NCI-H1092 (cell line): ENCODE measurements at places on chromosomes 11 and 22.
A peak's percentile ranks its signal among the peaks of the same experiment; 100 is the strongest.

- no peak for DNase-seq
Observed at GRCh38 chr11:64742889-64743590, 902 bp downstream of the RASGRP2 start.

DNA sequence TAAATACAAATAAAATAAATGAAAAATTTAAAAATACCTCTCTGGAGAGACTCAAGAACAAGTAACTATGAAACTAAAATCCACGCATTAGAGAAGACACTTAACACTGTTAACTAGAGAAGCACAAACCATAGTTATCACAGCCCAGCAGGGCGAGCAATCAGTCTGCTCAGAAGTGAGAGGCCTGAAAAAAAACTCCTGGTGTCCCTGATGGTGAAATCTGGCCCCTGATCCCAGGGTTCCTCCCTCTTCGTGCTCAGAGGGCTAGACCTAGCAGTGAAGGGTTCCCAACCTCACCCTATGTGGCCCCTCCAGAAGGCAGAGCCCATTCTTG is 49.7 kb upstream of the VPREB1 start:
- DNase-seq = no peak

GRCh38 chr22:17199003-17199731 is 20.1 kb downstream of the ADA2 start:
- DNase-seq = no peak

GRCh38 chr22:24179478-24180210 is 1.6 kb upstream of the SUSD2 start:
- no peak for DNase-seq

- no peak for DNase-seq
Observed at GRCh38 chr11:127568891-127569290, 568.3 kb upstream of the KIRREL3 start.

GRCh38 chr11:35099278-35100012 is 39.5 kb upstream of the CD44 start:
- DNase-seq = no peak

DNA sequence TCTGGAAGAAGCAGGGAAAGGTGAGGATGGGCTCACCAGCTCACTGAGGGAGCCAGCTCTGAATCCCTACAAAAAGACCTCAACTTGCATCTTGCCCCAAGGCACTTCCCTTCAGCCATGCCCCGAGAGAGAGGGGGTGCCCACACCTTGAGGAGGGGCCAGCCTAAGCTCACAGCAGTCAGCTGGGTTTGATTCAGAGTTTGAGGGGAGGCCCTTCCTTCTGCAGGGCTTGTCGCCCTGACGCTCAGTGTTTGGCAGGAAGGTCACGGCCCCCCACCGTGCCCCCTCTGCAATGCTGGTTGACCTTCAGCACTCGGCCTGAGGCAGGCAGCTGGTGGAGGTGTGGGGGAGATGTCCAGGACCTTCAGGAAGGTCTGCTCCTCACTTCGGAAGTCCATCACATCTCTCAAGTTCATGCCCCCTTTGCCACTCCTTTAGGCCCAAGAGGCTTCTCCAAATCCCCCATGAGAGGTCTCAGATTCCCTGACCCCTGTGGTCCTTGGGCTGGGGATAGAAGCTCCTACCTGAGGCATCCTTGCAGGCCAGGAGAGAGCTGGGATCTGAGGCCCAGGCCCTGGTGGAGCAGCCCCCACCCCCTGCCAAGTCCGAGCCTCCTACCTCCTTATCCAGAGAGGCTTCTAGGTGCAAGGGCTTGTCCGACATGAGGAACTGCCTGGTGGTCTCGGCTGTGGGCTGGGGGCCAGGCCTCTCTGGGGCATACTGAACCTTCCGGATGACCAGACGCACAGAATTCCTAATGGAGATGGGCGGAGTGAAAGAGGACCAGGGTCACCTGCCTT is 37.6 kb downstream of the TPBGL start:
- DNase-seq = no peak

- no peak for DNase-seq
Observed at GRCh38 chr11:76796511-76797198, 13.5 kb downstream of the TSKU start.

GRCh38 chr11:32056438-32056837 is 34.4 kb upstream of the RCN1 start:
- no peak for DNase-seq

DNA sequence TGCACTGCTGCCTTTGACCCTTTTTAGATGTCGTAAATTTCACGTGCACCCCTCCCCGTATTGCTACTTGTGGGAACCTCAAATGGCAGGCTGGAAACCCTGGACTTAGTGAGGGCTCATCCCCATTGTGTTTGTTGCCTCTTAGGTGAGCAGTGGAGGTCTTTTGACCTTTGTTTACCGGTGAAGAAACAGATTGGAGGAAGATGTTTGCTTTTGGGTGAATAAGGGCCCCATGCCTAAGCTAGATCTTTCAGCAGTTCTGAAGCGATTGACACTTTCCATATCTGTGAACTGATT is 782 bp downstream of the SMARCB1 start:
- no peak for DNase-seq

DNA sequence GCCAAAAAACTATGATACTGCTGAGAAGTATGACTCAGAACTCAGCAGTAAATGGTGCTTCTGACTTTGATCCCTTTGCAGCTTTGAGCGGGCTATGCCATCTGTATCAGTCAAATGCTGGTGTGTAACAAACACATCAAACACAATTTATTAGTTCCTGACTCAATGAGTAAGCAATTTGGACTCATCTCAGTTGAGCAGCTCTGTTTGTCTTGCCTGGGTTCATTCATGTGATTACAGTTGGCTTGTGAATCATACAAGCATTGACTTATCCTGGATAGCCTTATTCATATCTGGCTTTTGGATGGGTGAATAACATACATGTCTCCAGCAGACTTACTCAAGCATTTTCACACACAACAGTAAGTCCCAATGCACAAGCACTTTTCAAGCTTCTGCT is 858.8 kb downstream of the METTL15 start:
- DNase-seq = no peak

DNA sequence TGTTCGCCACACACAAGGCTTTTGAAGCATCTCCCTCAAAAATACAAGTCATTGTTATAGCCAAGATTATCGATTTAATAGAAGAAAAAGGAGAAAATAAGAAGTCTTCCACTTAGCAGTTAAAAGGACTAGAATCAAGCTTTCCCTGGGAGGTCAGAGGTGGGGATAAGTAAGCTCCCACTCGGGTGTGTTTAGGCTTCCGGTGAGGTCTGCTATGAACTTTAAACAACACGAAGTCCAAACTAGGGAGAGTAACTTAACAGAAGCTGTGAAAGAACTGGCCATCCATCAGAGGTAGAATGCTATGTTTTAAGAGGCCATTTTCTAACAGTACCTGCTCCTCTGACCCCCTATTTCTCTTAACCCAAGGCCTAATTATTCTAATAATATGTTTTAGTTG is 91.4 kb upstream of the APOA1 start:
- DNase-seq = no peak

- no peak for DNase-seq
Observed at GRCh38 chr11:19868281-19868821, 155.7 kb downstream of the NAV2 start.

DNA sequence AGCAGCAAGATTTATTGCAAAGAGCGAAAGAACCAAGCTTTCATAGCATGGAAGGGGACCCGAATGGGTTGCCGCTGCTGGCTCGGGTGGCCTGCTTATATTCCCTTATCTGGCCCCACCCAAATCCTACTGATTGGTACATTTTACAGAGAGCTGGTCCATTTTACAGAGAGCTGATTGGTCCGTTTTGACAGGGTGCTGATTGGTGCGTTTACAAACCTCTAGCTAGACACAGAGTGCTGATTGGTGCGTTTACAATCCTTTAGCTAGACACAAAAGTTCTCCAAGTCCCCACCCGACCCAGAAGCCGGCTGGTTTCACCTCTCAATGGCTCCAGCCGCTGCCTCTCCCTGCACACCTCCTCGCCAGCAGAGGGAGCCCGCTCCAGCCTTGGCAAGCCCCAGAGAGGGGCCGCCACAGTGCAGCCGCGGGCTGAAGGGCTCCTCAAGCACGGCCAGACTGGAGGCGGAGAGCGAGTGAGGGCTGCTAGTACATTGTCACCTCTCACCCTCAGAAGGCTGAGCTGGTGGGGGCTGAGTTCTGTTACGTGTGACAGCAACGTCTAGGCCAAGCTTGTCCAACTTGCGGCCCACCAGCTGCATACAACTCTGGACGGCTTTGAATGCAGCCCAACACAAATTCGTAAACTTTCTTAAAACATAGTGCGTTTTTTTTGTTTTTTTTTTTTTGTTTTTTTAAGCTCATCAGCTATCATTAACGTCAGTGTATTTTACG is 8.7 kb downstream of the PTH start:
- DNase-seq = no peak

DNA sequence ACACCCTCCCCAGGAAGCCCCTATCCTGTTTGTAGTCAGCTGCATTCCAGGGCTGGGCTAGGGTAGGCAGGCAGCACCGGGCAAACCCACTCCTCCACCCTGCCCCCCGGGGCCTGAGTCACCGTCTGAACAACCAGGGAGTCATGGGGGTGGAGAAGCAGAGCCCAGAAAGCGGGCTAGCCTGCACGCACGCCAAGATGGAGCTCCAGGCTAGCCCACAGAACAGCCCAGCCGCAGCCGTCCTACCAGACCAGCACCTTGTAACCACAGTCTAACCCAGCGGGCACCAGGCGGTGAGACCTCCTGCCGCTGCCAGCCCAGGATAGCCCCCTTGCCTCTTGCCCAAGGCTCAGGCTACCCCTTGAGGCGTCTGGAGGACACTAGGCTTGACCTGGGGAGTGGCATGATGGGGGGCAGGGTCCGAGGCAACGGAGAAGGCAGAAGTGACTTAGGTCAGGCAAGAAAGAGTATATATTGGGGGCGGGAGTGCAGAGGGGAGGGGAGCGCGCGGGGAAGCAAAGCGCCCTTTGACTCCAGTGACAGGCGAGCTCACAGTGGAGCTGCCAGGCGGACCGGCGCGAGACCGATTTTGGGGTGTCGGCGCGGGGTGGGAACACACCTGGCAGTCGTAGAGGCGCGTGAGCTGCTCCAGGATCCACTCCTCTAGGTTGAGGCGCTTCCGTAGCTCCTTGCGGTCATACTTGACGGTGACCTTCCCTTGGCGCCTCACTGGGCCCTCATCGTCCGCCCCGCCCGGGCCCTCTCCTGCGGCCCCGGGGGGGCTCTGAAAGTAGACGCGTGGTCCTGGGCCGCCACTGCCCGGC is 734 bp downstream of the PPP1R14B start:
- peak; percentile 40 for DNase-seq

- no peak for DNase-seq
Observed at GRCh38 chr22:46348099-46348695, 12.7 kb downstream of the TRMU start.

DNA sequence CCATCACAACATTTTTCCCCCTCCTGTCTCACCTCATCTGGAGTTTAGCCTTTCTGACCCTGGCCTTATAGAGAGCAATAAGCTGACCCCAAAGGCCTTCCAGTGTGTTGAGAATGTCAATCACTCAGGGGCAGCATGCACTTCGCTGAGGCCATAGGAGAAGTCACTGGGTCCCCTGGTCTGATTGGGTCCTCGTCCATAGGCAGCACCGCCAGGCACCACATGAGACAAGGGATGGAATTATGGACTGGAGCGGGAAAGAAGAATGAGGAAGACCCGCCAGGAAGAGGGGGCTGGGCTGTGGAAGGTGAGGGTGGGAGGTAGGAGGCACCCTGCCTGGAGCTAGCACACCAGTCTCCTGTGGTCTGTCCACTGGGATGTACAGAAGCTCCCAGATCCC is 72.9 kb downstream of the DSCAML1 start:
- peak; percentile 58 for DNase-seq

DNA sequence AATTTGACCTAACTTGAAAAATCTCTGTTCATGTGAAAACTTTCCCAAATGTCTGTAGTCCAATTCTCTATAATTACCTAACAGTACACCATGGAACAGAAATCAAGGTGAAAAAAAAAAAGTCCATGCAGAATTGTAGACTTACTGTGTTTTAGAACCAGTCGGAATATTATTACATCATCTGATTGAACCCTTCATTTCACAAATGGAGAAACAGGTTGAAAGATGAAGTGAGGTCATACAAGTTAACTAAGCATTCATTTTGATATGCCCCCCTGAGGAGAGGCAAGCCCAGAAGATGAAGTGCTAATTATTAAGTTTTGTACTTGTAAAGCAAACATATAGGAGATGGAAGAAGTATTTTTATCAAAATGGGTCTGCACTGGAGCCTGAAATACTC is 179.4 kb downstream of the WNT11 start:
- DNase-seq = no peak

DNA sequence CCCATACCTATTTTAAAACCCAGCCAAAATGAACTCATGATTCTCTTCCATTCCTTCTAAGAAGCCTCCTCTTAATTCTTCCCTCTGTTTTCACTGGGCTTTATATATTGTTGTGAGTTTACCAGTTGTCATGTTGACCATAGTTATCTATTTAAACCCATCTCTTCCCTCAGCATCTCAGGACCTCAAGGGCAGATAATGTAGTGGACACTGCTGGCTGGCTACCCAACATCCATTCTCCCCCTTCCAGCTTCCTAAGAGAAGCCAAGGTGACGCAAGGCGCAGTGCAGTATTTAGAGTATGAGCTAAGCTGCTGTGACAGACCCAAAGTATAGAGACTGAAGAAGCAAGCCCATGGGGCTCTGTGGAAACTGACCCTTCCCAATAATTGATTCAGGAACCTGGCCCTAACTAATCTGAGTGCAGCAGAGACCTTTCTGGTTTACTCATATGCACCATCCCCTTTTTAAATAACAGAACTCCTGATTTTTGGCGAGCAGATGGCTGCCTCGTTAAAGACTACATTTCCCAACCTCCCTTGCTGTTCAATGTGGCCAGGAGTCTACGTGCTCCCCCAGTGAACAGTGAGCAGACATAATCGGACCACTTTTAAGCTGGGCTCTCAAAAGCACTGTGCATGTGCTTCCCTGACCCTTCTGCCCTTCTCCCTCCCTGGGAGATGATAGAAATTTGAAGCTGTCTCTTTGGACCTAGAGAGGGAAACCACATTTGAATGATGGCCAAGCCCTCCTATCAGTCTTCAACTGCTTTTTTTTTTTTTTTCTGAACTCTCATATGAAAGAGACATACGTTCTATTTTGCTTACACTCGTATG is 28.1 kb upstream of the CREB3L1 start:
- no peak for DNase-seq

DNA sequence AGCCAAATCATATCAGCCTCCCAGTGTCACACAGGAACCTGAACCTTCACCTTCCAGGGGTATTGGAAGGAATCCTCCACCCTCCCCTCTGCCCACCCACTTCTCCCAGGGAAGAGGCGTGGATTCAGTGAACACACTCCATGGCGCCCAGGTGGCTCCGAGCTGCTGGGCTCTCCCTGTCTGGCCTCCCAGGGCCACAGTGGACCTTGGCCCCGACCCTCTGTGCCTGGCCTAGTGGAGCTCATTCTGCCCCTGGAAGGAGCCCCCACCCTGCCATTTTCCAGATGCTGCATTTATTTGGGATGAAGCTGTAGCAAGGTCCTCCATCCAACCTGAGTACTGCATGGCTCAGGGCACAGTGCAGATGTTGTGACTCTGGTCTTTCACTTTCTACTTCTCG is 1340.1 kb downstream of the TBC1D22A start:
- no peak for DNase-seq

DNA sequence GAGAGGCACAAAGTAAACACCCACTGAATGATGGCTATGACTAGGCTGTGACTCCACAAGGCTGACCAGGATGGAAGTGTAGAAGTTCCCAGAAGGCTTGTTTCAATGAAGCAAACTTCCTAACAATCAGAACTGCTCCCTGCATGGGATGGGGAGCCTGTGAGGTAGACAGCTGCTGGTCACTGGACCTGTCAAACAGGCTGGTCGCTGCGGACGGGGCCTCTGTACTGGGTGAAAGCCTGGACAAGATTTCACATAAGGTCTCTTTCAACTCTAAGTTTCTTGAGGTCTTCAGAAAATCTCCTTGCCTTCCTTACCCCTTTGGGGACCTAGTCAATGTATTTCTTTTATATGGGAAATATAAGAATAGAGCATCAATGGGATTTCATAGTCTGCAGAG is 438.2 kb downstream of the BUD13 start:
- no peak for DNase-seq
